ENCODE measurements at places on chromosomes 2 and 18.

DNA sequence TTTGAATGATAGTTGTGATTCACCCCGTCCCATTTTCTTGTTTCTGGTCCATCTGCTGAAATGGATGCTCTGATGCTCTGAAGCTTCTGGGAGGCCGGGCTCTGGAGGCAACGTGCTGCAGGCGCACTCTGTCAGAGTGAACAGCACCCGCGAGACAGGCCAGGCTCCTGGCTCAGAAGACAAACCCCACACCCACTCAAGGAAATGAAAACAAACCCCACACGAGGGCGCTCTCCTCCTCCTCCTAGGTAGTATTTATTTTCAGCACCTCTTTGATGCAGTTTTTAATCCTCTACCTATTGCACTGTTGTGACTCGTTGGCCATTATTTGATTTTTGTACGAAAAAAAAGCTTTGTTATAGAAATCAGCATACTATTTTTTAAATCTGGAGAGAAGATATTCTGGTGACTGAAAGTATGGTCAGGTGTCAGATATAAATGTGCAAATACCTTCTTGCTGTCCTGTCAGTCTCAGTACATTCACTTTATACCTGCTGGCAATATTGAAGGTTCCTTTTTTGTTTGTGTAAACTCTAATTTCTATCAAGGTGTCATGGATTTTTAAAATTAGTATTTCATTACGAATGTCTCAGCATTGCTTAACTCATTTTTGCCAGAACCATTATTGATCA is 10.3 kb upstream of the CHST10 start:
- peak; percentile 76 for DNase-seq

DNA sequence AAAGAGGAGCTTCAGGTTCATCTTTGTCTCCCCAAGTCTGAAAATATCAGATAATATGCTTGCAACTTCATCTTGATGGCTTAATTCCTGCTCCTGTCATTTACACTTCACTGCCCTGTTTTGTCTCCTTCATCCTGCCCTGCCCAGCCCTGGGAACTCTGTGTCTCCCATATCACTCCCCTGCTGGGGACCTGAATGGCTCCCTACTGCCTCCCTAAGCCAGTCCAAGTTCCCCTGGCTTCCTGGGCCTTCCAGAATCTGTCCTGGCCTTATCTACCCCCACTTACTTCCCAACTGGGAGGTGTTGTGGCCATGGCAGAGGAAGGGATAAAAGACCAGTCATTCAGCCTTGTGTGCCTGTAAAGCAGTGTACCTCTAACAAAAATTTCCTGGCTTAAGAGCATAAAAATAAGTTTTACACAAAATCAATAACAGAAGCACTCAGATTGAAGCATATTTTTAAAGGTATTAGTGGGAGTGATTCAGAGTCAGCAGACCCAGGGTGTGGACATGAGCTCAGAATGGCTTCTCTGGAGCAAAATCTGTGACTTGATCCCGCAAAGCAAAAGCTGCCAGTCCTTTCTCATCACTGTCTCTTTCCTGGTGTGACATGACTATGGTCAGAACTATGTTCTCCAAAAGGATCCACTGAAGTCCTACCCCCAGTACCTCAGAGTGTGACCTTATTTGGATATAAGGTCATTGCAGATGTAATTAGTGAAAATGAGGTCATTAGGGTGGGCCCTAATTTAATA is 59.1 kb downstream of the INO80C start:
- no peak for DNase-seq

DNA sequence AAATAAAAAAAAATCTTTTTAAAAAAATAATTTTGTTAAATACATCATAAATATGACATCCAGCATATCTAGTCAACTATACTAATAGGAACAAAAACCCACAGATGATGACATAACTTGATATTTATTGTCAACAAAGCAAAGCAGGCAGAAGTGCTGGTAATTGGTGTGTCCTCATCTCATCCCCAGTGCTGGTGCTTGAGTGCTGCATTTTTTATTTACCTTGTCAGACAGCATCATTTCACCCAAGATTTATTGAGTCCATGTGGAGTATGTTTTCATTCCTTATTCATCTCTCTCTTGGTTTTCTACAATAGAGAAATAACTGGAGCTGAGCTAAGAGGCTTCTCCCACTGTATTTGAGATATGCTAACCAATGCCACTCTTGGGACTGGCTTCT is 191.6 kb upstream of the SLC14A2 start:
- no peak for DNase-seq

DNA sequence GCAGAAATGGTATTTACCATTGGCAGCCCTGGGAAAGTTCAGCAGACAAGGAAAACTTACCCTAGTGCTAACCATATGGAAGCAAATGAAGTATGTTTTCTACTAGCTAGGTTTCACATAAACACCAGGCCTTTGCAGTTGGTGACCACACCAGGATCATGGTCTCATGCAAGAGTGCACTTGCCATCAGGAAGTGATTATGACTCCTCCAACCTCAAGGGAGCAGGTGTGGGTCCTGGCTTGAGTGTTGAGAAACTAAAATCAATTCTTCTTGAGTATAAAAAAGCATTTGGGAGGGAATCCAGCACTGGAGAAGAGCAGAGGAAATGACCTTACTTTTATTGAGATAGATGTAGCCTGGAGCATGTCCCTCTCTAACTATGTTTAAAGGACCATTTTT is 56.8 kb upstream of the SPAG16 start:
- DNase-seq = peak; percentile 80

DNA sequence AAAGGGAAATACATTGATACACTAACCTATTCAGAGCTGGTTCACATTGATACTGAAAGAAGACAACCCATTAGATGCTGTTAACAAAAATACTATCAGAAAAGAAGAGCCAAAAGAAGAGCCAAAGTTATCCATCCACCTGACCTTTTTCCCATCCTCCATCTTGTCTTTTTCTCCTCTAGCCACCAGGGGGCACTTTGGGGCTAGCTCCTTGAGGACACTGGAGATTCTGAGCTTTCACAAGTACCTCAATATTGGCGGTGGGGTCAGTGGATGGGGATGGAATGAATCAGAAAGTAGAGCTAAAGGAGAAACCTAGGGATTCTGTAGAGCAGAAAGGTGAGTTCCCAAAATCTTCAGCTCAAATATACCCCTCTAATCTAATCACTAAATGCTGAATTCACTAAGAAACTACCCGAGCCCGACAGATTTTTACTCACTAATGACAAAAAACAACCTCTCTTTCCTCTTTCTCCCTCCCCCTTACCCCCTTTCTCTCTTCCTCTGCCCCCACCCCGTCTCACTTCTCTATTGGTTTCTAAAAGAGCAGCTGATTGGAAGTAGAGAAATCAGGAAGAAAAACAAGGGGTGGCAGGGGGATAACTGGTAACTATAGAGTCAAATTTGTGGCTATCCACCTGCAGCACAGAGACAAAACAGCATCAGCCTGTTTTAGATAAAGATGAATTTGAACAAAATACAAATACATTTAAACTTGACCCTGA is 203.3 kb downstream of the TCF4 start:
- peak; percentile 86 for DNase-seq
